ENCODE measurements at places on chromosomes 1 and 21.

GRCh38 chr1:202203238-202204039 lies 9.8 kb downstream of the LGR6 start:
- DNase-seq = no peak

DNA sequence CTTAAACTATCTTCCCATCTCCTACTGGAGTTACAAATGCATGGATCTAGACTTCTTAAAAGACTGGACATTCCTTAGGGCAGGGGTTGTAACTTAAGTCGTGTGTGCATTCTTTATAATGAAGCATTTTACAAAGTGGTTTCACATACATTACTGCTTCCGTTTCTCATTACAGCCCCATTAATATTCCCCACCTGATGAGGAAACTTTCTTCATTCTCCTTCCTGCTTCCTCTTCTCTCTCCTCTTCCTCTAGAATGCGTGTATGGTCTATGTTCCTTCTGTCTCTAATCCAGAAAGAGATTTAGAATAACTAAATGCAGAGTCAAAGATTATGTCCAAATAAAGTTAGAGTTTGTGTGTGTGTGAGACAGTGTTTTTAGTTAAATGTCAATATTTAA lies 1.8 kb upstream of the CAP1 start:
- no peak for DNase-seq

DNA sequence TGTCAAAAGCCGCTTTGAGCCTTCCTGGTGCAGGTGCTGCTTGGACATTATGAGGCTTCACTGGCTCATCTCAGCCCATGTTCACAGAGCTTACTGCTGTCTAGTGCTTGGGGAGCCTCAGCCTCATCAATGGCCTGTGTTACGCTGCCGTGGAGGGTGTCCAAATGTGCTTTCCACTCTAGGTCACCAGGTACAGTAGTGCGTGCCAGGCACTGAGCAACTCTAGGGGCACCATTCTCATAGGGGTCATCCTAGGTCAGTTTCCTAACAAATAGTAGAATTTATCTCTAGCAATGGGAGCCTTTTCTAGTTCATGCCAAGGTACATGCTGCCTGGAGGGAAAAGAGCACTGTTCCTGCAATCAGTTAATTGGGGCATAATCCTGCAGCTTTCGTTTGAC lies 193.8 kb downstream of the DYRK1A start:
- no peak for DNase-seq

GRCh38 chr1:44929531-44929930 lies 56.9 kb downstream of the EIF2B3 start:
- no peak for DNase-seq

DNA sequence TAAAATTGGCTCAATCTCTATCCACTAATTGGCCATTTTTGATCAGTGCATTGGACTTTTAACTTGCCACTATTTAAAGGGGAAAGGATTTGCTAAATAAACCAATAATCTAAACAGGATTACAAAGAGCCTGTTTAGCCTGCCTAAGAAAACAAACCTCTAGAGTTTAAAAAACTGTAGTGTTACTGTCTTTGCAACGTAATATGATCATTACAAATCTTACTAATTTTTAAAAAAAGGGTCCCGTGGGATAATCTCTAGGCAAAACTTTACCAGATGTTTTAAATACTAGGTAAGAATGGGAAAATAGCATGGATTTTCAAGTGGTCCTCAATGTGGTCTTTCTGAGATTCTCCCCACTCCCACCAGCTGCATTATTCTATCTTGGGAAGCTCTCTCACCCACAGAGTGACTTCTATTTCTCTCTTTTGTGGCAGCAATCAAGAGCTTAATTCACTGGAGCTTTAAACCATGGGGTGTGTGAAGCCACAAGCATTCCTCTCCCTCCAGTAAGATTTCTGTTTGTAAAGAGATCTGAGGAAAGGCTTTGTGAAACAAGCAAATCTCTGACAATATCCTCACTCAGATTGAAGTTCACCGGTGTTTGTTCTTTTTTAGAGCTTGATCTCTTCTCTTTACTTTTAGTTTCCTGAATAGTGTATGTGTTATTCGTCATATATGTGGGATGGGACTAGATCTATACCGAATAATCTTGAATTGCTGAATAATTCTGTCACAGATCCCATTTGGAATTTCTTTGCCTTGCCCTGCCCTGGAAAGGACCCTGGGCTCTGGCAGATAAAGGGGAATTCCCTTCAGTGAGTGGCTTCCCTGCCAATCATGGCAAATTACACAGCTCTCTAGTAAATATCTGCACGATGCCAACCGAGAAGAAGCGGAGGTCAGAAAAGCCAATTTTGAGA lies 132.2 kb downstream of the TLR5 start:
- no peak for DNase-seq

DNA sequence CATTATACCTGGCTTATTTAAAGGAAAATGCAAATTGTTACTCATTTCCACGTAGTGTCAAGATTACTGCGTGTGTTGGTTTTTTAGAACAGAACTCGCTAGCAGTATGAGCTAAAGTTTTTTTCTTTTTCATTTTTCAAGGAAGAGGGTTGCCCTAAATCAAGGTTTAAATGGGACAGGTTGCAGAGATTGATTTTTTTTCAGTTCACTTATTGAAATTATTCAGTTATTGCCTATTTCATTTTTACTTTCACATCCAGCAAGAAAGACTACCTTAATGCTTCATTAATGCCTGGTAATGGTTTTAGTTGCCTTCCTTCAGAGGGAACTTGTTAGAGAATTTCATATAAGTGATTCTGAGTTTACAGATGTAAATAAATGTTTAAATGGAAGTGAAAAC lies 5.6 kb downstream of the FAM20B start:
- DNase-seq = no peak

- DNase-seq = no peak
These were observed 29.4 kb upstream of the IL19 start for GRCh38 chr1:206741142-206741701.

GRCh38 chr1:77671836-77672235 lies 10.6 kb downstream of the ZZZ3 start:
- DNase-seq = no peak

GRCh38 chr1:27275696-27276095 lies 41.3 kb downstream of the WDTC1 start:
- no peak for DNase-seq

Data from ecto neural progenitor cell (in vitro differentiated cells).